CD4-positive, alpha-beta memory T cell (primary cell): ENCODE measurements at places on chromosomes 3 and 15. TPM values are rescaled to one million over a fixed set of nuclear protein-coding genes. Genes with fewer than 3 reads are reported as not detected.

Gene KCNAB1
- 0.40 TPM for polyA plus RNA-seq

Gene AHSG
- polyA plus RNA-seq = not detected

Gene MCF2L2
- polyA plus RNA-seq = 0.37 TPM

Gene CERS3
- polyA plus RNA-seq = 0.66 TPM

Gene TIMP4
- polyA plus RNA-seq = not detected

Gene GRIP2
- not detected for polyA plus RNA-seq

DNA sequence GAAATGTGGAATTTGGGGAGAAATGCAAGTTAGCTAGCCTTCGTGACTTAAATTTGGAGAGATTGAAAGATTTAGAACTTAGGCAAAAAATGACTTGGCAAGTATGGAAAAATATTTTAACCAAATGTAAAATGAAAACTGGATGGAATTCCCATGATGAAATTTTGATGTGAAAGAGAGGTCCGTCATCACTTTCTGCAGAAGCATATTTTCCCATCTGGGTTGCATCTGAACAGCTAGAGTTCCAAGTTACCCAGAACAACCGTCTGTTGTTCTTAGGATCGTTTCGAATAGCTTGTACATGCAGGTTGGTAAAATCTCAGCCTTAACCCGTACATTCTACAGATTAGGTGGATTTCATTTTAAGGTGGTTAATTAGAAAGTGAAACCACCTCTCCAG is 136.3 kb downstream of the GHSR start:
- H3K4me1 ChIP-seq = no peaks in the 10 kb centered on the region
- no peak overlapping the region for H3K27ac ChIP-seq

GRCh38 chr3:173688216-173688842 is 290.8 kb downstream of the NLGN1 start:
- no peak overlapping the region for H3K27ac ChIP-seq
- DNase-seq = no peak
- no peaks in the 10 kb centered on the region for H3K4me1 ChIP-seq
- H3K36me3 ChIP-seq = no peaks in the 10 kb centered on the region
- H3K27me3 ChIP-seq = no peaks in the 10 kb centered on the region

DNA sequence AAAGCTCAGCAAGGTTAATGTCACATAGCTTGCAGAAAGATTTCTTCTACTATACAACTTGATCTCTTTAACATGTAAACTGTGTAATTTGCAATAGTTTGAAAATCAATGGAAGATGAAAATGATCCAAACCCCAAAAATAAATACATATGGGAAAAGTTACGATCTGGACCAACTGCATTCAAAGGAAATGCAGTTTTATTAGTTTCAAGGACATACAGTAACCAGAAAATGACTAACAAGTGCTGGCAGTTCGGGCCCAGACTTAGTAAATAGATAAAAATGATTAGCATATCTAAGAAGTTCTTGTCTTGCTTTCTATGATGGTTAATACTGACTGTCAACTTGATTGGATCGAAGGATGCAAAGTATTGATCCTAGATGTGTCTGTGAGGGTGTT is 37.3 kb upstream of the LEKR1 start:
- no peak overlapping the region for H3K27ac ChIP-seq
- no peak for DNase-seq
- no peaks in the 10 kb centered on the region for H3K36me3 ChIP-seq
- H3K27me3 ChIP-seq = no peaks in the 10 kb centered on the region
- peaks cover 8% of the 10 kb centered on the region for H3K4me1 ChIP-seq
- no peak overlapping the region for H3K4me3 ChIP-seq

DNA sequence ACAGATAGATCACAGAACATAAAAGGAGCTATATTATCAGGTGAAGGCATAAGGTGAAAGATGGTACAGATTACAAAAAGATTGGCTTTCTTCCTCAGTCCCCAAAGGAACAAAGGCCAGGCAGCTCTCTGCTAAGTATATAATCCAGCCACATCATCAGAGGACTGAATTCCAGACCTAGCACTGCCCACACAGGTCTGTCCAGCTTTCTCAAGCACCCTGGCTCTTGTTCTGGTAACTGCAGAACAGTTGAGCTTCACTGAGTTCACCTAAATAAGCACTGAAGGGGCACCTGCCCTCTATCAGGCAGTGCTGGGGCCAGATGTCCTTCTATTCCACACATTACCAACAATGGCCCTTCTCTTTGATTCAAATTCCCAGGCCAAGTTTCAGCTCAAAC is 6.3 kb downstream of the DUOXA1 start:
- H3K27me3 ChIP-seq = peaks cover 22% of the 10 kb centered on the region
- no peaks in the 10 kb centered on the region for H3K4me1 ChIP-seq
- H3K27ac ChIP-seq = no peak overlapping the region
- H3K4me3 ChIP-seq = no peak overlapping the region
- DNase-seq = no peak
